ENCODE measurements at places on chromosomes 2 and 18.
A peak's percentile ranks its signal among the peaks of the same experiment; 100 is the strongest.

DNA sequence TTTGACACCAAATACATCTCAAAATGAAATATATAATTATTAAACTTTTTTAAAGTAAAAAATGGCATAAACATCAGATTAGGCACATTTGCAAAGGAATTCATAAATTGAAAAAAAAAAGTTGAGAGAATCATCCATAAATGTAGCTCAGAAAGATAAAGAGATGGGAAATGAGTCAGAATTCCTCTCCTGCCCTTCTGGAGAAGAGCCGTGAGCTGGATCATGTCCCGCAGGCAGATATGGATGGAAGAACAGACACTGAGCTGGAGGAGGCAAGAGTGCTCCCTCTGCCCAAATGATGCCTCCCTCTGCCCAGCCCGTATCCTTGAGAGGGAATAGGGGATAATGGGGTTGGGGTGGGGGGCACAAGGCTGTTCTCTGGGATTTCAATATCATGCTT, 190.9 kb downstream of the TFCP2L1 start:
- no peak for DNase-seq

- peak; percentile 12 for DNase-seq
These were observed 52.1 kb upstream of the LAPTM4A start for GRCh38 chr2:20103530-20103929.

DNA sequence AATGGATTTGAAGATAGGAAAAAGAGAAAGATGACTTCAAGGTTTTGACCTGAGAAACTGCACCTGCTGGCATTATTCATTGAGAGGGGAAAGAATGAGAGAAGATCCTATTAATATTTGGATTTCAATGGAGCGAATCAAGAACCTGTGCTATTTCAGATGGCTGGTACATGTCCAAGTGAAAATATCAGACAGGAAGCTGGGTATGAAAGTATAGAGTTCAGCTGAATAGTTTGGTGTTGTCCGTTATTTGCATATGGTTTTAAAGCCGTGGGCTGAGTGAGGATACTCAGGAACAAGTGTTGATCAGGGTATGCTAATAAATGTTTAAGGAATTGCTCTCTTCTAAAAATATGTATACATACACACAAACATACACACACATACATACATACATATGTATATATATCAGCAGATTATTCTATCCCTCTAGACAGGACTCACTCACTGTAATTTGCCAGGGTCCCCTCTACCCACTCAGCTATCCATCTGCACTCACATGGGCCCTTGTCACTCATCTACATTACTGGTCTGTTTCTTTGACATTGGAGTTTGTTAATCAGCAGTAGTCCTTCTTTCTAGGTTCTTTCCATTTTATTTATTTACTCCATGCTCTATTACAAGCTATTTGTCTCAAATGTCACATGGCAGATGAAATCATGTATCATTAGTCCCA, 33.9 kb upstream of the IKZF2 start:
- no peak for DNase-seq

- DNase-seq, result no peak
These were observed 2.1 kb downstream of the NMUR1 start for GRCh38 chr2:231527955-231528635.

GRCh38 chr2:225763711-225764110, 364.2 kb downstream of the NYAP2 start:
- no peak for DNase-seq

GRCh38 chr2:158921599-158922408, 46.6 kb upstream of the TANC1 start:
- DNase-seq, result no peak

- DNase-seq, result no peak
These were observed 17.4 kb upstream of the NEMP2 start for GRCh38 chr2:190551928-190552327.

- no peak for DNase-seq
These were observed 101.5 kb downstream of the NCOA1 start for GRCh38 chr2:24592441-24593100.

DNA sequence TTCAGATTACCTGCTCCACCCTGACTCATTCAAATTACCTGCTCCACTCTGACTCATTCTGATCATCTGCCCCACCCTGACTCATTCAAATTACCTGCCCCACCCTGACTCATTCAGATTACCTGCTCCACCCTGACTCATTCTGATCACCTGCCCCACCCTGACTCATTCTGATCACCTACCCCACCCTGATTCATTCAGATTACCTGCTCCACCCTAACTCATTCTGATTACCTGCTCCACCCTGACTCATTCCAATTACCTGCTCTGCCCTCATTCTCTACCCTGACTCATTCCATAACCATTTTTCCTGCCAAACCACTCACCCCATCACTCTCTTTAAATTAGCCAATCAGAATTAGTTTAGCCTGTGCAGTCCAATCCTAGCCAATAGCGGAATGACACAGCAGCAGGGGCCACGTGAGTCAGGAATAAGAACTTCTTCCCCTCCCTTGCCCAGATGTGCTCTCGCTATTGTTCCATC, 26.2 kb downstream of the CFAP53 start:
- peak; percentile 65 for DNase-seq

DNA sequence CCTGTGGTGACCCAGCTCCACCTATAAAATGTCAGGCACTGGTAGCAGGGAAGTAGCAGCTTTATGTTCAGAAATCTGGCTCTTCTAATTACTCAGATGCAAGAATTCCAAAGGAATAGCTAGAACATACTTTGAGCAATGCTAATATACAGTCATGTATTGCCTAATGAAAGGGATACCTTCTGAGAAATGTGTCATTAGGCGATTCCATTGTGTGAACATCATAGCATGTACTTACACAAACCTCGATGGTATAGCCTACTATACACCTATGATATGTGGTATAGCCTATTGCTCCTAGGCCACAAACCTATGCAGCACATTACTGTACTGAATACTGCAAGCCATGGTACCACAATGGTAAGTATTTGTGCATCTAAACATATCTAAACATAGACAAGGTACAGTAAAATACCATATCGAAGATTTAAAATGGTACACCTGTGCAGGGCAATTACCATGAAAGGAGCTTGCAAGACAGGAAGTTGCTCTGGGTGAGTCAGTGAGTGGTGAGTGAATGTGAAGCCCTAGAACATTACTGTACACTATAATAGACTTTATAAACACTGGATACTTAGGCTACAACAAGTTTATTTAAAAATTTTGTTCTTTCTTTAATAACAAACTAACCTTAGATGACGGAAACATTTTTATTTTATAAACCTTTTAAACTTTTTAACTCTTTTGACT, 50.3 kb upstream of the ETAA1 start:
- no peak for DNase-seq
